Activated naive CD4-positive, alpha-beta T cell (primary cell): ENCODE measurements at places on chromosomes 5 and 9.

DNA sequence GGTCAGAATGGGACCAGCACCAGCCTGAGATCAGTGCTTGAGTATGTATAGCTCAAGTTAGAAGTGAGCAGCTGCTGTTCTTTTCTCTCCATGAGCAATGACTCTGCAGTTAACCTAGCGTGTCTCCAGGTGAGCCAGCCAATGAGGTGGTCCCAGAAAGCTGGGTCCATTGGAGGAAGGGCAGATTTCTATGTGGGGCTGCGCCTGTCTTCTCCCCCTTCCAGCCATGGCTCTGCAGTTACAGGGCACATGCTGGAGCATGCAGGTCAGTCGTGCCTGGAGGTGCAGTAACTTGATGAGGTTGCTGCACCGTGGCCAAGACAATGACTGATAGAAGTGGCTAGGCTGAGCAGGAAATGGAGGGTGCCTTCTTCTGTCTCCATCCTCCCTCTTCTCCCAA lies 29.6 kb upstream of the CXCL14 start:
- DNase-seq, result no peak

GRCh38 chr5:43367909-43368669 lies 44.1 kb downstream of the CCL28 start:
- no peak for DNase-seq

GRCh38 chr9:85971731-85972130 lies 30.8 kb downstream of the NAA35 start:
- DNase-seq, result no peak

DNA sequence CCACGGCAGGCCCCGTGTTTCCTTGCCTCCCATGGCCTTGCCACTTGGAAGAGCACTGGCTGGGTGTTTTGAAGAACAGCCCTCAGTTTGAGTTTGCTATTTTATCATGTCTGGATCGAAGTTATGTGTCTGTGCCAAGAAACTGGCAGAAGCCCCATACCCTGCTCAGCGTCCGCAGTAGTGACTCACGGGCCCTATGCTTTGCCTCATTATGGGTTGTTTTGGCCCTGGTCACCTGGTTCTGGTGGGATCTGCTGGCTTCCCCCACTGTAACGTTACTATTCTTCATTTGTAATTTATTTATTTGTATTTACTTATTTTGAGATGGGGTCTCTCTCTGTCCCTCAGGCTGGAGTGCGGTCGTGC lies 42.3 kb upstream of the NKD2 start:
- no peak for DNase-seq
